T47D (cell line): ENCODE measurements at places on chromosomes 16 and 17.

DNA sequence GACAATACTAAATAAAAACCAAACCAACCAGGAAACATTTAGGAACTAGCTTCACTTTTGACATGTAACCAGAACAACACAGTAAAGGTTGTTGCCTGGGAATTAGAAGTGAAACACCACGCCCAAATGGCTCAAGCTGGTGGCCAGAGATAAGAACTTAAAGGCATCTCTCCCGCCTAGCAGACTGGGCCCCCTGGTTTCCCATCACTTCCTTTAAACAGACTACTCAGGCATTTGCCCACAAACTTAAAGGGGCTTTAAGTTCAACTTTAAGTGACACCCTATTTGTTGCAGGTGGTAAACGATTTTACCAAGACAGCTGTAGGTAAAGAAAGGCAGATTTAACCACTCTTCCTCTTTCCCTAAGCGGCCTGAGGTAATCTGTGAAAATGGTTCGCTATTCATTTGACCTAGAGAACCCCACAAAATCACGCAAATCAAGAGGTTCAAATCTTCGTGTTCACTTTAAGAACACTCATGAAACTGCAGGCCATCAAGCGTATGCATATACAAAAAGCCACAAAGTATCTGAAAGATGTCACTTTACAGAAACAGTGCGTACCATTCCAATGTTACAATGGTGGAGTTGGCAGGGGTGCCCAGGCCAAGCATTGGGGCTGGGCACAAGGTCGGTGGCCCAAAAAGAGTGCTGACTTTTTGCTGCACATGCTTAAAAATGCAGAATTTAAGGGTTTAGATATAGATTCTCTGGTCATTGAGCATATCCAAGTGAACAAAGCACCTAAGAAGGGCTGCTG, 40.8 kb upstream of the BPTF start:
- no peak for DNase-seq

DNA sequence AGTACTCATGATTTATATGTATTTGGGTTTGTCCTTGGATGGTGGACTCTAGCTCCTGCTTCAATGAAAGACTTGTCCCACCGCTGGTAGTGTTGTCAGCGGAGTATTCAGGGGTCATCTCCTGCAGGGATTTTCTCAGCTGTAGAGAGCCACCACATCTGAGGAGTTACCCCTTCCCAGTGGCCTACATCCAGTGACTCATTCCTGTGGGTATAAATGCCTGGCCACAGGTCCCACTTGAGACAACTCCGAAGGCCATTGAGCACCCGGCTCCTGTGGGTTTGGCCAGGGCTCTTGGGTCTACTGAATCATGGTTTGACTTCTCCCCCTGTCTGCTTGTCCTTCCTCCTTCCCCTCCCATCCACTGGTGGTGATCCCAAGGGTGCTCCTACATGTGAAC, 34.6 kb upstream of the WSB1 start:
- DNase-seq: no peak

GRCh38 chr16:50096791-50097190, 31.0 kb downstream of the HEATR3 start:
- no peak for DNase-seq

GRCh38 chr17:78717431-78717980, 64.6 kb downstream of the CYTH1 start:
- peak; percentile 67 for DNase-seq

DNA sequence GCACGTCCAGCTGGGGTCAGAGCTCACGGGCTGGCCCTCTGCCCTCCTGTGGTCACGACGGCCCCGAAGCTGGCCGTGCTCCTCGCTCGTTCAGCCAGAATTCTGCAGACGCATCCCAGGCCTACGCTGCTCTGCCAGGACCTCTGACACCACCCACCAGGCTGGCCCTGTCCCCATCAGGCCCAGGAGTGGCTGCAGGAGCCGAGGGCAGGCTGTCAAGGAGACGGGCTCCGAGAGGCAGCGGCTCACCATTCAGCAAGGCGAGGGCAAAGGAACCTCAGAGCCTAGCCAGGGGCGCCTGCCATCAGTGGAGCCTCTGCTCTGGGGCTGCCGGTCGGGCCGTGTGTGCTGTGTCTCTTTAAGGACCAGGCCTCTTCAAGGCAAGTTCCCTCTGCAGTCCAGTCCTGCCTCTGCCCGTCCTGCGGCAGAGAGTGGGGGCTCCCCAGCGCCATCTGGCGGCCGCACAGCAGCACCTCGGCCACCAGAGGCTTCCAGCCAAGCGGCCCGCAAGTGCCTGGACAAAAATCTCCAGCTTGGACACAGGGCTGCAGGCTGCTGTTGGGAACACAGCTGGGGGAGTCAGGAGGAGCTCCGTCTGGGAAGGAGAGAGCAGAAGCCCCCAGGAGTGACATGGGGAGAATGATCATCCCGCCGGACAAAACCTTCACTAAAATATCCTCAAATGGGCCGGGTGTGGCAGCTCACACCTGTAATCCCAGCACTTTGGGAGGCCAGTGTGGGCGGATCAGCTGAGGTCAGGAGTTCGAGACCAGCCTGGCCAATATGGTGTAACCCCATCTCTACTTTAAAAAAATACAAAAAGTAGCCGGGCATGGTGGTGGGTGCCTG, 7.4 kb upstream of the ABR start:
- peak; percentile 86 for DNase-seq
